ENCODE measurements at places on chromosomes 4 and X.

DNA sequence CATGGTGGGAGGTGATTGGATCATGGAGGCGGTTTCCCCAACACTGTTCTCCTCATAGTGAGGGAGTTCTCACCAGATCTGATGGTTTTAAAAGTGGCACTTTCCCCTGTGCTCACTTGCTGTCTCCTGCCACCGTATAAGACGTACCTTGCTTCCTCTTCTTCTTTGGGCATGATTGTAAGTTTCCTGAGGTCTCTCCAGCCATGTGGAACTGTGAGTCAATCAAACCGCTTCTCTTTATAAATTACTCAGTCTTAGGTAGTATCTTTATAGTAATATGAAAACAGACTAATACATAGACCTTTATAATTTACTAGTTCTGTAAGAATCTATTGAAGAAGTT lies 82.5 kb upstream of the PITX2 start:
- no peaks in the 10 kb centered on the region for H3K36me3 ChIP-seq
- DNase-seq: no peak
- H3K4me3 ChIP-seq: no peak overlapping the region
- H3K27me3 ChIP-seq: no peaks in the 10 kb centered on the region
- no peak overlapping the region for H3K27ac ChIP-seq
- H3K4me1 ChIP-seq: no peaks in the 10 kb centered on the region

DNA sequence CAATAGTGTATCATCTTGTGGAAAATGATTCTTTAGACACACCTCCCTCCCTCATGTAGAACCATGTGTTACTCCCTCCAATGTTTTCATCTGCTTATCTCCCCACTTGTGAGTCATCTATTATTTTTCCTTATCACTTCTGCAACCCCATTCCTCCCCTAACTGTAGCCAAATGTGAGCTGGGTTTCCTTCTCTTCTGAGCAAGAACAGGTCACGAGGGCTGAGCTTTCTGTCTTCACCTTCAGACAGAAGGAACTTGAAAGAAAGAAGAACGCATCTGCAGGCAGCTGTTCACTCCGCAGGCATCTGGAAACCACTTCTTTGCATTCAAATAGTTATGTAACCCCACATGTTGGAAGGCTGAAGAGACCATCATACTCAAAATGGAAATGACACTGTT lies 1.8 kb downstream of the PPP1R2C start:
- no peaks in the 10 kb centered on the region for H3K36me3 ChIP-seq
- DNase-seq: no peak
- H3K4me1 ChIP-seq: no peaks in the 10 kb centered on the region
- no peaks in the 10 kb centered on the region for H3K27me3 ChIP-seq

DNA sequence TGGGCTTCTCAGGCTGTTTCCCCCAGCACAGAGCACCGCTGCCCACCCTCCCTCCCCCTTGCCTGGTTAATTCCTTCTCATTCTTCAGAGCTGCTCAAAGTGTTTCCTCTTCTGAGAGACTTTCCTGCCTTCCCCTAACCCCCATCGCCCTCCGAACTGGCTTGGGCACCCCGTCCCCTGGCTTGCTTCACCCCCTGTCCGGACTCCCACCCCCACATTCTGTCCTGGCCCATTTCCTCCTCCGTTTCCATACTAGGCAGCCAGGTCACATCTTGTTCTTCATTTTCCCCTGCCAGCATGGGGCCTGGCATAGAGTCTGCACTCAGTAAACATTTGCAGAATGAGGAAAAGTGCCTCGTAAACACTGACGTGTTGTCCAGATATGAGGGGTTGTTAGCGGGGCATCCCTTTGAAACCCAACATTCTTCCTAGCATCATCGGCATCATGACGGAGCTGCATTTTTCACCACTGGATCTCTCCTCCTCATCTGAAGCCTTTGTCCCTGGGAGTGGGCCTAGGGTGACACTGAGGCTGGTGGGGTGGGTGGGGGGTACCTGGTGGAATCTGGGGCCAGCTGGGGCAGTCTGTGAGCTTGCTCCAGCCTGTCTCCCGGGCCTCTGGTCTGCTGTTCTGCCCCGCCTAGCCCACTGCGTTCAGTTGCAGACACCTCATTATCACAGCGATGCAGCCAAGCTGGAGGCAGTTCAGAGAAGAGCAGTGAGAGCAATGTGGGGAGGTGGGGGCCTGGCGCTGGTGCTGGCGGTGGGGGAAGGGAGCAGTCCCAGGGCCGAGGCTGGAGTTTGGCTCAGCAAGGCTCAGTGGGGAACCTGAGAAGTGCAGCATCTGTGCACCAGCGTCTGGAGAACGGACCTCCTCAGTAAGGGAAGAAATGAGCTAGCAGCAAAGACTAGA lies 149.4 kb upstream of the PJA1 start:
- H3K27ac ChIP-seq: no peak overlapping the region
- no peaks in the 10 kb centered on the region for H3K27me3 ChIP-seq
- H3K36me3 ChIP-seq: no peaks in the 10 kb centered on the region
- H3K4me1 ChIP-seq: no peaks in the 10 kb centered on the region
- no peak overlapping the region for H3K4me3 ChIP-seq
- DNase-seq: peak; percentile 44

GRCh38 chr4:4254666-4255065 lies 6.6 kb upstream of the TMEM128 start:
- H3K4me1 ChIP-seq: no peaks in the 10 kb centered on the region
- H3K27me3 ChIP-seq: no peaks in the 10 kb centered on the region
- DNase-seq: no peak
- no peaks in the 10 kb centered on the region for H3K36me3 ChIP-seq
- no peak overlapping the region for H3K4me3 ChIP-seq

GRCh38 chrX:72652082-72652481 lies 62.0 kb downstream of the PHKA1 start:
- H3K4me3 ChIP-seq: no peak overlapping the region
- H3K4me1 ChIP-seq: no peaks in the 10 kb centered on the region
- H3K27ac ChIP-seq: no peak overlapping the region
- no peaks in the 10 kb centered on the region for H3K36me3 ChIP-seq
- no peak for DNase-seq

- no peak overlapping the region for H3K4me3 ChIP-seq
- no peak overlapping the region for H3K27ac ChIP-seq
- no peak for DNase-seq
- no peaks in the 10 kb centered on the region for H3K36me3 ChIP-seq
- no peaks in the 10 kb centered on the region for H3K4me1 ChIP-seq
- H3K27me3 ChIP-seq: no peaks in the 10 kb centered on the region
These were observed 95.6 kb upstream of the WDR17 start for GRCh38 chr4:175970072-175970471.

DNA sequence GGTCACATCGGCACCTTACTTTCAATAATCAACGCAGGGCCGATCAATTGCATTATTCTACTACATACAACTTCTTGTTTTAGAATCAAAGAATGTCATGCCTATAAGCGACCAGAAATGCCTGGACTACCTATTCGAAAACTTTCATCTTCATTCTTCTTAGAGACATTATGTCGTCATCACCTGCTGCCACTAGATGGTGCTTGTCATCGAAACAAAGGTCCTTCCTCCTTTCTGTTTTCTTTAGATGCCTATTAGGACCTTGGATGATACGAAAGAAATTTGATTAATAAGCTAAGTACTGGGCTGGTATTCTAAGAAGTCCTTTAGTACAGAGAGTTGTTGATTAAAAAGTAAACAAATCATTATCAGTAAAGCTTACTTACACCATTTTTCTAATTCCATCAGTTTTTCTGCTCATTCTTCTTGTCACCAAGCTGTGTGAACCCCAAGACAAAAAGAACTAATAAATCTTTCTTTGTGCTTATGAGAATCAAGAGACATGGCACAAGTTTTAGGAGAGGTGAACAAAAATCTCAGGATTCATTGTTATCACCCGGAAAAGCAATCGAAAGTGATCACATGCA lies 154.5 kb upstream of the SLC4A4 start:
- H3K4me1 ChIP-seq: peaks cover 4% of the 10 kb centered on the region
- H3K36me3 ChIP-seq: no peaks in the 10 kb centered on the region
- no peak overlapping the region for H3K27ac ChIP-seq
- no peak overlapping the region for H3K4me3 ChIP-seq
- DNase-seq: no peak
- no peaks in the 10 kb centered on the region for H3K27me3 ChIP-seq

Data from right atrium auricular region (tissue), 2 donors.